ENCODE measurements at places on chromosomes 5 and 9.

GRCh38 chr5:3531320-3531986 lies 64.2 kb upstream of the IRX1 start:
- no peak for DNase-seq

DNA sequence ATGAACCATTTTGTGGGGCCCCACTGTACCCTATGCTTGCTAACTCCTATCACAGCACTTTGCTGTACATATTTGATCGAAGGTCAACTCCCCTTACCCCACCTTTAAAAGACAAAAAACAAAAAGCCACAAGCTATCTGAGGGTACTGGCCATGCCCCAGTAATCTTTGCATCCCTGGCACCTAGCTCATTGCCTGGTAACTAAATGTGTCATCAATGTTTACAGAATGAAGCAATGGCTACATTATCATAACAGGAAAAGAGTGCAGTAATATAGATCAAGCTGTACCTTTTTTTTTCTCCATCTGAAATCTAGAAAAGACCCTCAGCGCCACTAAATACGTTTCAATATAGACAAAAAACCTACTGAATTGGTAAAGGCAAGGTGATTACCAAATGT lies 188.0 kb downstream of the ELAVL2 start:
- no peak for DNase-seq

DNA sequence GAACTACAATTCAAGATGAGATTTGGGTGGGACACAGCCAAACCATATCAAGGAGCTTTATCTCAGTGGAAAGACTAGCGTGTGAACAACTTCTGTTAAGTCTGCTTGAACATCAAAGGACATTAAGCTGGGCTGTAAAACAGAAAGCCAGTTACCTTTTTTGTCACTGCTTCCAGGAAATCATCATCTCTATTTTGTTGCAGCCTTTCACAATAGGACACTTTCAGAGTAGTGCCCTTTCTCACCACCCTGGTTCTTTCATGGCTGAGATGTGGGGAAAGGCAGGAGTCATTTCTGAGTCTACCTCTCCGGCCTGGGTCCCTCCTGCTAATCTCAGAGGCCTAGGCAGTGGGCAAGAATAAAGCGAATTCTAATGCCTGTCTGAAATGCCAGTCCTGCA lies 96.2 kb upstream of the PPP1R2B start:
- DNase-seq, result no peak

DNA sequence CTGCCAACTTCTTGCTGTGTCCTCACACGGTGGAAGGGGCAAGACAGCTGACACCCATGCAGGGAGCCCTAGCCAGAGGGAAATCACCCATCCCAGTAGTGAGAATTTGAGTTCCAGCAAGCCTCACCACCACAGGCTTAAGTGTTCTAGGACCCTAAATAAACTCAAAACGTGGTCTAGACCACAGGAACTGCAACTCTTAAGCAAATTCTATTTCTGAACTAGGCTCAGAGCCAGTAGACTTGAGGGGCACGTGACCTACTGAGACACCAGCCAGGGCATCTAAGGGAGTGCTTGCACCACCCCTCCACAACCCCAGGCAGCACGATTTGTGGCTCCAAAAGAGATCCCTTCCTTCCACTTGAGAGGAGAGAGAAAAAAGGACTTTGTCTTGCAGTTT lies 96.0 kb upstream of the PHF24 start:
- DNase-seq, result no peak

- DNase-seq, result no peak
Measured at GRCh38 chr9:101753716-101754115, 15.3 kb upstream of the GRIN3A start.

GRCh38 chr9:14752871-14753270 lies 30.3 kb upstream of the CER1 start:
- no peak for DNase-seq

DNA sequence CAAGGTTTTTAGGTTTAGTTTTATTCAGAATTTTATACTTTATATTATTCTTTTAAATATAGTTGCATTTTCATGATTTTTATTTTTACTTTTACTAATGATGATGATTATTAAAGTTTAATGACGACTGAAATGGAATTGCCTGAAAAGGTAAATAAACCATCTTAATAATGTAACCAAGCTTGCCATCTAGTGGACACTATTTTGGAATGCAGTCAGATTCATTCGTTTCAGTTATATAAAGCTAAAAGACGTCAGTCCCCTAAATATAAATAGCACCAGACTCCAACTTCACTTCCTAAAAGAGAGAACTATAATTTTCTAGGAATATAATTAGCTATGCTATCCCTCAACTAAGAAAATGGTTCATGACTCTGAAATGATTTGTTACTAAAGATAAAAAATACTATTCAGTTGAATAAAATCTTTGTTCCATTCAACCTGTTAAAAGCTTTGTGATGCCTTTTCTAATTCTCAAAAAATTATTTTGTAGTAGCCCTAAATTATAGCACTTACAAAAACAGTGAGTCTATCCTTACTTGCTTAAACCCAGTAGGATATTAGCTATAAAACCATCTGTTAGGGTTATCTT lies 19.9 kb downstream of the ABITRAM start:
- DNase-seq, result peak; percentile 37

DNA sequence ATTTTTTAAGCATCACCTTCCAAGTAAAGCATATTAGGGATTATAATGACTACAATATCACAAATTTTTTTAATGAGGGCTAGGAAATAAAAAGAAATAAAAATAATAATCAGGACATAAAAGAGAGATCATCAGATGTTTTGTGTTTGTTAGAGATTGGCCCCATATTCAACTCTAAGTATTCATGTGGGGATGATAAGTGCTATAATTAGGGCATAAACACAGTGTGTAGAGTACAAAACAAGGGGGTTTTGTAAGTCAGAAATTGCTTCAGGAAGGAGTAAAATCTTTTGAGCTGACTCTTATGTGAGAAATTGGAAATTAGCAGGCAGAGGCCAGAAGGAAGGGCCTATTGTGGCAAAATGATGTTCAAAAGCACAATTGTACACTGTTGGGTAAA lies 127.3 kb downstream of the STARD4 start:
- DNase-seq, result no peak

DNA sequence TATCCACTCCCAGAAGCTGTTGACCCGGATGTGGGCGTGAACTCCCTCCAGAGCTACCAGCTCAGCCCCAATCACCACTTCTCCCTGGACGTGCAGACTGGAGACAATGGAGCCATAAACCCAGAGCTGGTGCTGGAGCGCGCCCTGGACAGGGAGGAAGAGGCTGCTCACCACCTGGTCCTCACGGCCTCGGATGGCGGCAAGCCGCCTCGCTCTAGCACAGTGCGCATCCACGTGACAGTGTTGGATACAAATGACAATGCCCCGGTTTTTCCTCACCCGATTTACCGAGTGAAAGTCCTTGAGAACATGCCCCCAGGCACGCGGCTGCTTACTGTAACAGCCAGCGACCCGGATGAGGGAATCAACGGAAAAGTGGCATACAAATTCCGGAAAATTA lies 834 bp downstream of the PCDHGA8 start:
- DNase-seq, result no peak

- DNase-seq, result no peak
Measured at GRCh38 chr9:3243683-3244082, 282.1 kb downstream of the RFX3 start.

GRCh38 chr9:1217076-1217475 lies 166.9 kb downstream of the DMRT2 start:
- no peak for DNase-seq

- no peak for DNase-seq
Measured at GRCh38 chr5:84213212-84213611, 171.5 kb downstream of the EDIL3 start.

DNA sequence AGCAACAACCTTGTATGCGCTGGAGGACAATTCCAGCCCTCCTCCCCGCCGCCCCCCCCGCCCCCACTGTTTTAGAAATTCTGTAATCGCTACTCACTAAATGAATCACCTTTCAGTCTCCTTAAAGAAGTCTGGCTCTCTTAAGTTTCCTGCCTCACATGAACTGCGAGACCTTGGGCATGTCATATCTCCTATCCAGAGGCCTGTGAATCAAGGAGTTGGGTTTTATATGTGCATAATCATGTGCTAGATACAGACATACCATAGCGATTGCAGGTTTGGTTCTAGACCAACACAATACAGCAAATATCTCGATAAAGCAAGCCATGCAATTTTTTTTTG lies 337 bp upstream of the DMAC1 start:
- DNase-seq, result no peak

DNA sequence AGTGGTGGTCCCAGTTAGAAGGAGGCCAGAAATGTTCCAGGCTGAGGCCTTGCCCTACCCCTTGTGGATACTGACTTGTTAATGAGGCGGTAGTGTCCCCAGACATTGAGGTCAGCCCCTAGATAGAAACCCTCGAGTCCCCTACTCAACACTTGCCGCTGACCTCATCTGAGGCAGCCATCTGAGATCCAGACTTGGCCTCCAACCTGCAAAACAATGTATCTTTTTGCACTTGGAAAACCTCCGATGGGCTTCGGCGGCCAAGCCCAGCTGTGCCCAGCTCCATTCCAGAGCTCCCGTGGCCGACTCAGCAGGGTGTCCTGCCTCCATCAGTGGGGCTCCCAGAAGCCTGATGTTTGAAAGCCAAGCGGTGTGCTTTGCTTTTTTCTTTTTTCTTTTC lies 122.1 kb downstream of the WNK2 start:
- no peak for DNase-seq
